ENCODE measurements at places on chromosomes 11 and 22.

DNA sequence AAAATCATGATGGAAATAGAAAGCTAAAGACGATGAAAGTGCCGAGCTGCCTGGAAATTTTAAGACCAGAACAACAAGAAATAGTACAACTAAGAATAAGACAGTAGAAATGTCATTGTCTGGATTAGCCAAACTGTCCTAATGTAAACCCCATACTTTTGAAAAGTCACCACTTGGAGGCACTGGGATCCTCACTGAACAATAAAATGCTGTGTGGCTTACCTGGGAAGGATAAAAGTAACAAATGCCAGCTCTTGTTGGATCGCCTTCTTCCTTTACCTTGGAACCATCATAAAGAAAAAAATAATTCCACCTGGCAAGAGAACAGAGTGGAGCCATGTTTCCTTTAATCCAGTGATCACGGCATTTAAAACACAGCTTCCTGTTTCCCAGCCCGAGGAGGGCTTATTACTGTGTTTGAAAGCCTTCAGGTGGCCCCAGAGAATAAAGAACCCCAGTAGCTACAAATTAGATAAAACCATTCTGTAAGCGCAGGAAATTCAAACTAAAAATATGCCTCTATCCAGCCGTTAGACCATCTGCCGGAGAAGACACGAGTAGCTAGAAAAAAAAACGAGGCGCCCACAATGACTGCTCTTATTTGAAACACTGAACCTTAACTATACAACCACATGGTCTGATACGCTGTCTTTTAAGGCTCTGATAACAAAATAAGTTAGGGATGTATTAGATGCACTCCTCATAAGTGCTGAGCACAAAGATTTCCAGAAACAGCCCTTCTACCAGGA is 4.4 kb downstream of the HPS4 start:
- no peak for DNase-seq

DNA sequence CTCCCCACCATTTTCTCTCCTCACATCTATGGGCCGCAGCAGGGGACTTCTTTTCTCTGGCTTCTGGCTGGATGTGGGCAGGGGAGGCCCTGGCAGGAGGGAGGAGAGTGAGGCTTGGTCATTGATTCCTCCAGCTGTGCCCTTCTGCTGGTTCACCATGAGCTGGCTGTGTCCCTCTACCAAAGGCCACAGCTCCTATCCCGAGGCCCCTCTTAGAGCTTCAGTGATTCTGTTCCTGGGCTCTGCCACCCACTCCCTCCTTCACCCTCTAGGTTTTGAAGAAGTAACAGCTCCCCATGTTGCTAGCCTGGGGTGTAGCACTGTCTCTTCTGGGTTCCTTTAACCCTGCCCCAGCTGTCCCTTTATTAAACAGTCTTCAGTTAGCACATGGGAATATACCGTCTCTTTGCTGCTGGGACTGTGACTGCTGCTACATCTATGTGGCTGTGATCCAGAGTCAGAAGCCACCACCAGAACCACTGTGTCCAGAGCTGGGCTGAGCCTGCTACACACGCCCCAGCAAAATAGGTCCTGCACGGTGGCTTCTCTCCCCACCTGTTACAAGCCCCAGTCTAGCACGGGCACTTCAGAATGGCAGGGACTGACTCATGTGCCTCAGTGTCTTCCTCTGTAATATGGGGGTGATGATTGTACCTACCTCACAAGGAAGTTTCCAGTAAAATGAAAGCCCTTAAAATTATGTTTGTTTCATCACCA is 578 bp upstream of the PARVG start:
- no peak for DNase-seq

- peak; percentile 59 for DNase-seq
Observed at GRCh38 chr11:2166091-2166851, 5.3 kb upstream of the INS start.

DNA sequence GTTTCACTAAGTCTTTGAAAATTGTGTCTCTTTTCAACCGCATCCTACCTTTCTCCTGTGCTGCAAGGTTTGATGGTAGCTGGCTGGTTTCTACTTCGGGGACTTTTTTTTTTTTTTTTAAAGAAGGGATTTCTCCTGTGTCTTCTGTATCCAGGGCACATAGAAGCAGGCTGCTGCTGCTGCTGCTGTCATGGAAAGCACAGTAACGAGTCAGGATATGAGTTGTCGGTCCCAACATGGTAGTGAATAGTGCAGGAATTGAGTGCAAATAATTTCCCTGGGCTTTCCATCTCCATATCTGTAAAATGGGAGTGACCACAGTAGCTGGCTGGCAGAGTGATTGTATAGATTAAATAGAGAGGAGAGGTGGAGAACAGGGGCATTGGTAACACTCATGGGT is 118.3 kb upstream of the NAV2 start:
- DNase-seq, result no peak

GRCh38 chr11:69476509-69476961 is 4.9 kb upstream of the LINC01488 start:
- no peak for DNase-seq

- DNase-seq, result peak; percentile 17
Observed at GRCh38 chr11:44266056-44266780, 43.7 kb downstream of the ALX4 start.

DNA sequence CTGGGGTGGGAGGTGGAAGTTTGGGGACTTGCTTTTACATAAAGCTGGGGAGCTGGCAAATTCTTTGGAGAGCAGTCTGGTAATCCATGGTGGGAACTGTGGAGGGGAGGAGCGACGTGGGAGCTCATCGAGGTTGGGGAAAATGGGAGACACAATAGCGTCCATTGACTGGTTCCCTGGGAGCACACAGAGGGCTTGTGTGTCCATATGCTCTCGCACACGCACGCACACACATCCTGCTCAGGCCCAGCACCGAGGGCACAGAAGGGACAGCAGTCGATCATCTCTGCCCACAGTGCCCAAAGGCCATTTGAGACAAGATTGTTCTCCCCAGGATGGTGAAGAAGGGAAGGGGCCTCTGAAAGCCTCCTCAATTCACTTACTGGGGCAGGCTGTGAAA is 53.7 kb downstream of the FBXO7 start:
- no peak for DNase-seq

DNA sequence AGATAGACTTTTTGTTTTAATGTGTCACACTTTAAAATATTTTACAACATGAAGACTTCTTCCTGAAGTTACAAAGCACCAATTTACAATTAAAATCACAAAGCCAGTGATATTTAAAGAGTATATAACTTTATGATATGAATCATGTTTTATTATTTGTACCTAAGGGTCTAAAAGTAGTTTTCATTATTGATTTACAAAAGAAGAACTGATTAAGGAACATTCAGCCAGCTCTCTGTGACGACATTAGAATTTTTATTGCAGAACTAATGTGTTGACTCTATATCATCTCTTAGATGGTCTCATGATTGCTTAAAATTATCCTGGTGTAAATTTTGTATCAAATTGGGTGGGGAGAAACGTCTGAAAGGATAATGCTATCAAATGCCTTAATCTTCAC is 82.8 kb upstream of the ALKBH3 start:
- no peak for DNase-seq
